ENCODE measurements at places on chromosomes 3 and 15. TPM values are rescaled to one million over a fixed set of nuclear protein-coding genes. Genes with fewer than 3 reads are reported as not detected.
A peak's percentile ranks its signal among the peaks of the same experiment; 100 is the strongest.

The GNAT1 gene
- not detected for polyA plus RNA-seq

The GP9 gene
- not detected for polyA plus RNA-seq

The WDR76 gene
- polyA plus RNA-seq: 4.8 TPM

The SYNPR gene
- polyA plus RNA-seq: not detected

The ZBTB47 gene
- 17.3 TPM for polyA plus RNA-seq

The MOBP gene
- polyA plus RNA-seq: not detected

The MAP1A gene
- 28.7 TPM for polyA plus RNA-seq

DNA sequence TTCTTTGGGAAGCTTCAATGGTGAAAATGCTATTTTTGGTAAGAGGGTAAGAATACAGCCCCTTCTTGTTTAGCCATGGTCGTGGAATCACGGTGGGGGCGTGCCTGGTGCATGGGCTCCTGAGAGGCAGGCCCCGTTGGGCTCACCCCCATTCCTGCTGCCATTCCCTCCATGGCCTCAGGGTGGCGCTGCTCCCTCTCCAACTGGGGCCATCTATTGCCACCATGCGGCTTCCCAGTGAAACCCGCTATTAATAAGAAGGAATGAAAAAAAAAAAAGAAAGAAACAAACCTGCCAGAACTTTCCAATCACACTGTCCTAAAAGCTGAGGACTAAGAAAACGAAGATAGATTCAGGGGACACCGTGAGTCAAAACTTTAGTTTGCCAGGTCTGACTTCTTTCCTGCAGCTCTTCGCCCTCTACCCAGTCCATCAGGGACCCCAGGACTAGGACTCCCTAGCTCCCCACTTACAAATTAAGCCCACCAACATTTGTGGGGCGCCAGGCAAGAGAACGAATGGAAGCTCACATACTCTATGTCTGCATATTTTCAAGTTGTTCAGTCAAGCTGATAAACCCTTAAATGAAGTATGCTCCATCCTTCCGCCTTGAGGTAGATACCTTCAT, 30.6 kb upstream of the ABHD2 start:
- no peak overlapping the region for H3K4me3 ChIP-seq
- H3K4me1 ChIP-seq: peaks cover under 1% of the 10 kb centered on the region
- no peak overlapping the region for H3K27ac ChIP-seq
- DNase-seq: peak; percentile 70
- no peaks in the 10 kb centered on the region for H3K36me3 ChIP-seq

- H3K27ac ChIP-seq: no peak overlapping the region
- no peaks in the 10 kb centered on the region for H3K4me1 ChIP-seq
These were observed 61.7 kb upstream of the GLCE start for GRCh38 chr15:69098771-69099170.

GRCh38 chr15:33161209-33161608, 33.3 kb downstream of the FMN1 start:
- H3K27ac ChIP-seq: no peak overlapping the region
- H3K36me3 ChIP-seq: no peaks in the 10 kb centered on the region
- H3K4me1 ChIP-seq: no peaks in the 10 kb centered on the region
- H3K27me3 ChIP-seq: peaks cover 35% of the 10 kb centered on the region
- no peak for DNase-seq

DNA sequence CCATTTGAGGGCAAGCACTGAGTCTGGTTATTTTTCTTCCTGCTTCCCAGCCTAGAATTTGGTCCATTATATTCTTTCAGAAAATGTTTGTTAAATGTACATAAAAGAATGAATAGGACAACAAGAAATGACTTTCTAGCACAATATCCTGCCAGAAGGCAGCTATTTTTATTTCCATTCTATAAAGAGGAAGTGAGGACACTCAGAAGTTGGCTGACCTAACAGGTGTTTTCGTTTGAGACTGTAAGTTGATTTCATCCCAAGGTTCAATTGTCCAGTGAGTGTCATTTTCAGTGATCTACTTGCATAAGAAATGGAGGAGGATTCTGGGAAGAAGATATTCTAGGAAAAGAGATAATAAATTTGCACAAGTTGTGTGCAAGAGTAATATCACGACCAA, 191.9 kb upstream of the POU1F1 start:
- H3K27ac ChIP-seq: no peak overlapping the region
- H3K4me1 ChIP-seq: no peaks in the 10 kb centered on the region
- no peak overlapping the region for H3K4me3 ChIP-seq
- no peak for DNase-seq
- H3K36me3 ChIP-seq: no peaks in the 10 kb centered on the region

DNA sequence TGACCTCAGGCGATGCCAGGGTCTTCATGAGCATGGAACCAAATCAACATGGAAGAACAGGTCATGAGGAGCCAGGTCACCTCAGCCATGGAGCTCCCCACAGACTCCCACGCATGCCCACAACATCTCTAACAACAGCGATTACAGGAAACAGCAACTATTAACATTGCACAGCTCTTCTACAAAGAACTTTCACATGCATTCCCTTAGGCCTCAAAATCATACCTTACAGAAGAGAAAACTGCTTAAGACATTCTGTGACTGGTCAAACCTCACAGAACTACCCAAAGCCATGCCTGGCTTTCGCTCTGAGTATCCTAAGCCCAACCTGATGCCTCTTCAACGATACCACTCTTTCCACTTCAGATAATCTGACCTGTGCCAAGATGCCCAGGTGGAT, 117.8 kb downstream of the OXNAD1 start:
- H3K27ac ChIP-seq: no peak overlapping the region
- peaks cover 32% of the 10 kb centered on the region for H3K4me1 ChIP-seq
- no peak overlapping the region for H3K4me3 ChIP-seq
- no peak for DNase-seq
- H3K36me3 ChIP-seq: peaks cover 8% of the 10 kb centered on the region
- H3K27me3 ChIP-seq: no peaks in the 10 kb centered on the region

DNA sequence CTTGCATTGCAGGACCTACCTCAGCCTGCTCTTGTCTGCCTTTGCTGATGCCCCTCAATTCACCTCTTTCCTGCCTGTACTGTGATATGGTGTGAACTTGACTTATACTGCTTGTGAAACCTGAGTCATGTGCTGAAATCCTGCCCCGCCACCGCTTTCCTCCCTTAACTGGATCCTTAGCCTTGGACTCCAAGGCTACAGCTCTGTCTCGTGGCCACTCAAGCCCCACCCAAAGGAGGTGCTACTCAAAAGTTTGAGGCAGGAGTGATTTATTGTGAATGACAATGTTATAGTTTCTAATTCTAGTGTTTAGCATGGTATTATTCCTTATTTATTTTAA, 56.1 kb downstream of the MYZAP start:
- no peak overlapping the region for H3K27ac ChIP-seq
- no peaks in the 10 kb centered on the region for H3K4me1 ChIP-seq
- peak; percentile 5 for DNase-seq

- peak overlapping the region; percentile 17 for H3K27ac ChIP-seq
- peaks cover 8% of the 10 kb centered on the region for H3K4me1 ChIP-seq
- no peaks in the 10 kb centered on the region for H3K27me3 ChIP-seq
- no peaks in the 10 kb centered on the region for H3K36me3 ChIP-seq
- H3K4me3 ChIP-seq: no peak overlapping the region
These were observed 19.8 kb downstream of the SCAP start for GRCh38 chr3:47455806-47456452.

- no peak overlapping the region for H3K27ac ChIP-seq
- H3K36me3 ChIP-seq: no peaks in the 10 kb centered on the region
- peaks cover 2% of the 10 kb centered on the region for H3K4me1 ChIP-seq
These were observed 184.3 kb downstream of the P3H2 start for GRCh38 chr3:189936201-189936945.

DNA sequence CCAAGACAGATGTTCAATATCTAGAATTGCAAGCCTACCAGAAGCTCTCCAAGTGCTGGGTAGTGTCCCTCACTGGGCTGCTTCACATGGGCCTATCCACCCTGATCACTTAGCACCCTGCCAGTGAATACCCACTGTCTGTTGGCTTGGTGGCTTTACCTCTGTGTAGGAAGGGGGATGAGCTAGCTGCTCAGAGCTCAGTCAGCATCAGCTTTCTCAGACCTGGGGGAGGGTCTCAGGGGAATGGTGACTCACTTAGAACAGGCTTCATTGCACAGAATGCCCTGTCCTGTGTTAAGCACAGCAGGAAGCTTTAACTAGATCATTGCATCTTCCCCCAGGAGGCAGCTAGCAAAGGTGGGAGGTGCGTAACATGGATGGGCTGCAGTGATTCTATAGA, 209.8 kb downstream of the PDCD6IP start:
- no peaks in the 10 kb centered on the region for H3K27me3 ChIP-seq
- H3K4me3 ChIP-seq: no peak overlapping the region
- no peaks in the 10 kb centered on the region for H3K36me3 ChIP-seq
- no peak overlapping the region for H3K27ac ChIP-seq

DNA sequence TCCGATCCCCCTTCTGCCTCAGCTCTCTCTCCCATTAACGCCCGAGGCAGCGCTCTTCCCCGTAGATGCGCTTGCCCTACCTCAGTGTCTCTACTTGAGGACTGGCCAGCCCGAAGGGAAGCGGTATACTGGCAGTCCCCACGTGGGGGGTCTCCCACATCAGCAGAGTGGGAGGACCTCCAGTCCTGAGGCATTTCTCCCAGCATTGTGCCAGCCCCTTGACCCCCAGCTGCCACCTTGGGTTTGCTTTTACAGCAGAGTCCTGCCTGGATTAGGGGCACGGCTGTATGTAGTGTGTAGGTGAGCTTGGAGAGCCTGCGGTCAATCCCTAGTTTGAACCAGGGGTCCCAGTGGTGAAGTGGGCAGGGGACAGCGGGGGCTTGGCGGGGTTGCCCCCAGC, 767 bp downstream of the SEMA3F start:
- peaks cover 7% of the 10 kb centered on the region for H3K27me3 ChIP-seq
- H3K4me1 ChIP-seq: peaks cover 19% of the 10 kb centered on the region
- peak overlapping the region; percentile 45 for H3K4me3 ChIP-seq

DNA sequence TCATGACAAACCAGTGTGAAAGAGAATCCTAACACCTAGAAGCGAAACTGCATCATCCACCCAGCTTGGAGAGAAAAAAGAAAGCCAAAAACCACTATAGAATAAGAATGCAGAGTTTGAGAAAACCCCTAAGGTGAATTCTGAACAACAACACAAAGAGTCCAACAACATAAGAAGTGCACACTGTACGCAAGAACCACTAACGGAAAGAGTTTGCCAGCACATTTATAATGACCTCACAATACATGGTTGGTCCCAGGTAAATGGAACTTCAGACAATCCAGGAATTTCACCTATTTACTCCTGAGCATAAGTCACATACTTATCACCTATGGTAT, 128.3 kb upstream of the BHLHE40 start:
- H3K27ac ChIP-seq: no peak overlapping the region
- no peak for DNase-seq
- H3K4me1 ChIP-seq: no peaks in the 10 kb centered on the region
- H3K27me3 ChIP-seq: no peaks in the 10 kb centered on the region

DNA sequence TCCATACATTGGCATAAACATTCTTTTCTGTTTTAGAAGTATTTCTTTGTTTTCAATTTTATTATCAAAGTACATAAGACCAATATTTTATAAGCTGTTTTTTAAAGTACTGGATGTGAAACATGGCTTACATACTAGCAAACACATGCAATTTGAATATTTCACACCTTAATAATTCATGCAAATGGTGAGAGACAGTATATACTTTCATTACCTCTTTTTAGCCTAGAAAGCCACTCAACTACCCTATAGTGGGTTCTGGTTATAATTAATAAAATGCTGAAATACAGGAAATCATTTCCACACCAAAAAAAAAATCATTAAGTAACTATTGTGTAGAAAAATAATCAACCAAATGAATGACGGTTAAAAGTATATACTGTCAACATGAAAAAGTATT, 38.5 kb upstream of the MELTF start:
- H3K27ac ChIP-seq: no peak overlapping the region
- H3K27me3 ChIP-seq: no peaks in the 10 kb centered on the region
- DNase-seq: no peak
- no peaks in the 10 kb centered on the region for H3K4me1 ChIP-seq
- no peak overlapping the region for H3K4me3 ChIP-seq

DNA sequence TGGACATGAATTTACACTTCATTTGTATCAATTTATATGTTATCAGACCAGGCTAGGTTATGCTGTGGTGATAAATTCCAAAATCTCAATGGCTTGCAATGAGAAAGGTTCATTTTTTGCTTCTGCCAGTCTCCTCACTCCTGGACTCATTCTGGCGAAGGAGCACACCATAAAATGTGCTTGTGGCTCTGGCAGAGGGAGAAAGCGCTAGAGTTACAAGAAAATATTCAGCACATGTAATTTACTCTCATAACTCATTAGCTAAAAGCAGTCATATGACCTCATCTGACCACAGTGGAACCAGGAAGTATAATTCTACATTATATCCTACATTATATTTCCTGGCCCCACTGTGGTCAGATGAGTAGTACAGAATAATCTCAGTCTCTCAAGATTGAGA, 193.8 kb downstream of the BCHE start:
- H3K36me3 ChIP-seq: no peaks in the 10 kb centered on the region
- H3K4me3 ChIP-seq: no peak overlapping the region
- H3K4me1 ChIP-seq: no peaks in the 10 kb centered on the region
- H3K27me3 ChIP-seq: no peaks in the 10 kb centered on the region

- H3K27me3 ChIP-seq: peaks cover 10% of the 10 kb centered on the region
- no peaks in the 10 kb centered on the region for H3K36me3 ChIP-seq
- peak; percentile 92 for DNase-seq
- peaks cover 25% of the 10 kb centered on the region for H3K4me1 ChIP-seq
These were observed 5.5 kb downstream of the PAQR5 start for GRCh38 chr15:69304182-69304545.

GRCh38 chr3:122985539-122985938, 42.0 kb downstream of the SEMA5B start:
- DNase-seq: no peak
- H3K4me1 ChIP-seq: no peaks in the 10 kb centered on the region
- no peak overlapping the region for H3K4me3 ChIP-seq
- H3K27me3 ChIP-seq: peaks cover 72% of the 10 kb centered on the region
- H3K36me3 ChIP-seq: no peaks in the 10 kb centered on the region

DNA sequence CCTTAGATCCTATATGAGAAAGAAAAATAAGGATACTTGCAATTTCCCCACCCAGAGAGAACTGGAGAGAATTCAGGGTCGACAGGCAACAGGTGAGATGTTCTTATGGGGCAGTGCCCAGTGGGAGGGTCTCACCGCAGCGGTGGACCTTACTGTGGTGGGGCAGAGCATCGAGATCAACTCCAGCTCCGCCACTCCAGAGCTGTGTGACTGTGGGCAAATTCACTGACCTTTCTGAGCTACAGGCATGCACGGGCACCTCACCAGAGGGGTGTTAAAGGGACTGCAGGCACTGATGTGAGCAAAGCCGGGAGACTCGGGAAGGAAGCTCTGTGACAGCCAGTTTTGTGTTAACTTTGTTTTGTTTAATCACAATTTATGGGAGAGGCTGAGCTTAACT, 30.9 kb downstream of the RGMA start:
- DNase-seq: no peak
- H3K4me3 ChIP-seq: no peak overlapping the region
- no peaks in the 10 kb centered on the region for H3K36me3 ChIP-seq
- H3K4me1 ChIP-seq: peaks cover 1% of the 10 kb centered on the region
- peaks cover 11% of the 10 kb centered on the region for H3K27me3 ChIP-seq
- H3K27ac ChIP-seq: no peak overlapping the region

GRCh38 chr3:65729555-65729954, 309.2 kb downstream of the MAGI1 start:
- H3K4me1 ChIP-seq: peaks cover 8% of the 10 kb centered on the region
- H3K4me3 ChIP-seq: no peak overlapping the region
- H3K27me3 ChIP-seq: no peaks in the 10 kb centered on the region
- H3K27ac ChIP-seq: peak overlapping the region; percentile 68
- H3K36me3 ChIP-seq: no peaks in the 10 kb centered on the region
- peak; percentile 84 for DNase-seq
